ENCODE measurements at places on chromosomes 16 and 17.

GRCh38 chr17:10058921-10059683 lies 139.3 kb downstream of the GAS7 start:
- no peak for DNase-seq

DNA sequence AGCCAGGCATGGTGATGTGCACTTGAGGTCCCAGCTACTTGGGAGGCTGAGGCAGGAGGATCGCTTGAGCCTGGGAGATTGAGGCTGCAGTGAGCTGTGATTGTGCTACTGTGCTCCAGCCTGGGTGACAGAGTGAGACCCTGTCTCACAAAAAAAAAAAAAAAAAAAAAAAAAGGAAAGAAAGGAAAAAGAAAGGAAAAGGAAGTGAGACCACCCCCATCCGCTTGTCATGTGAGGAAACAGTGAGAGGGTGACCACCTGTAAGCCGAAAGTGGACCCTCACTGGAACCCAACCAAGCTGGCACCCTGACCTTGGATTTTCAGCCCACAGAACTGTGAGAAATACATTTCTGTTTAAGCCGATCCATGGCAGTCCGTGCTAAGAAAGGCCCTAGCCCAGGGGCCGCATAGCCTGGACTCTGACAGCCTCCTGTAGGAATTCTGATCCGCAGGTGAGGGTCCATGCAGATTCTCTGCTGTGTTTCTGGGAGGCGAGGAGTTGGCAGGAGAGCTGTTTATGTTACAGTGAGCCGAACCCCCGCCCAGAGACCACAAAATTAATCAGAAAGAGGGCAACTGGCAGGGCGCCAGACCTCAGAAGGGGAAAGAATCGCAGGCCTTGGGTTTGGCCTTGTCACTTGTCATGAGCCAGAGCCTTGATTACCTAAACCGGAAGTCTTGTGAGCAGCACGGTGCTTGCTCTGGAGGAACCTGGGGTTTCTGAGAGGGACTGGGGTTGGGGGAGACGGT lies 945 bp downstream of the SGSH start:
- DNase-seq, result peak; percentile 79

DNA sequence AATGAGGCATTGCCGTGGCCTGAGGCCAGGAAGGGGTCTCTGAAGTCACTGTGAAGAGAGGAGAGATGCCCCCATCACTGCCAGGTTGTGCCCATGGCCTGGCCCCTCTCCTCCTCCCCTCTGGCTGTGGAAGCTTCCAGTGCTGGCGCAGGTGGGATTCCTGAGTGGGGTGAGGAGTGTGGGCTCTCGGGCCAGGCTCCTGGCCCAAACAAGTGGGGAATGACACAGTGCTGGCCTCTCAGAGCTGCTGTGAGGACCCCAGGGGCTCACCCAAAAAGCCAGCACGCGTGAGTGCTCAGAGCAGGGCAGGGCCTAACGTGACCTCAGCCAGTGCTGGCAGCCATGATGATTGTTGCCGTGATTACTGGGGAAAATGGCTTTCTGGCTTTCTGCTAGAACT lies 53.5 kb upstream of the MTSS2 start:
- DNase-seq, result no peak

DNA sequence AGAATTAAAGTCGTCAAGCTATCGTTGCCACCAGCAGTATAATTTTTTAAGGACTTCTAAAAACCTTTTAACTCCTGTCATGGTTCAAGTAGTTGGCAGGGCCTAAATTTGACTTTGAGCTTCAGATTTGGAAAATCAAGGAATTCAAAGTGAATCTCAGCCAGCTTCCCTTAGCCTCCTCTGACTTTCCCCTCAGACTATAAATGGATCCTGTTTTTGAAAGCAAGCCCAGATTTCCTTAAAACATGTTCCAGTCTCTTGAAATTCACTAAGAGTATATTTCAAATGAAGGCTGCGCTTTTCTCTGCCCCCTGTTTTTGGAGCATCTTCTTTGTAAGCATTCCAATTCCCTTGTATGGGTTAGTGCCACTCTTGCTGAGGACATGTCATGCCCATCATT lies 101.8 kb upstream of the CDH8 start:
- no peak for DNase-seq

DNA sequence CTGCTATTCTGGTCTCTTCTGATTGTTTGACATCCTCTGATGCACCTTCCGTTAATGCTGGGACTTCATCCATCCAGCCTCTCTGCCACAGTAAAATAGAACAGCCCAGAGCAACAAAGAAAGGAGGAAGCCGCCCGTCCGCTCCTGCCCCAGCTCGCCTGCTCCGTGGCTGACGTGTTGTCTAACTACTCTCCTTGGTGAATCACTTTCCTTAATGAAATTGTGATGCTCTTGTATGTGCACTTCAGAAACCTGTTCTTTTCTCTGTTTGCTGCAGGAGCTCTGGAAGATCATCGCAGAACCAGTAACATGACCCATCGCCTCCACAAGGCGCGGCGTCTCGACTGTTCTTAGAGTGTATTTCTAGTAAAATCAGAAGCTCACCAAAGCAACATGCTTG lies 24.3 kb downstream of the METTL22 start:
- no peak for DNase-seq

DNA sequence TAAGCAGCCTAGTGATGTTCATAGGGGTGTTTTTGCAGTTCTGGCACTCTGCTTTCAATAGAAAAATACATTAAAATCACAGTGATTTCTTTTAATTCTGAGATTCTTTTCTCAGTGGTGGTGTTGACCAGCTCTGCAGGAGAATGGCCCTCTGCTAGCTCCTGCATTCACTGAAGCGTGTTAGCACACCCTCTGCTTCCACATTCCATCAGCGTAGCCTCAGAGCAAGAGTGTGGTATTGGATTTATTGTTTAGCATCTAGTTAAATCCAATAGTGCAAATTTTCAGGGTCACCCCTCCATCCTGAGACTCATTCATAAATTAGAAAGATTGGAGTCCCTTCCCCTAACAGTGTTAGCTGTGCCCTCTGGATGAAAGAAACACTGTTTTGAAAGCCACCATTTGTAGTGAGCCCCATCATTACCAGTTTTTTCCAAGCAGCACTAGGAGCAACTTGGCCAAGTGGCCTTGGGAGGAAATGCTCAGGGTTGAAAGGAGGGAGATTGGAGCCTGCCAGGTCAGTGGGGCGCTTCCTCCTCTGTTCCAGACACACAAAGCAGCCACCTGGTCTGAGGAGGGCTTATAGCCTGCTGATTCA lies 45.7 kb downstream of the B9D1 start:
- no peak for DNase-seq

- DNase-seq, result no peak
These were observed 39.0 kb downstream of the CA4 start for GRCh38 chr17:60188759-60189158.

DNA sequence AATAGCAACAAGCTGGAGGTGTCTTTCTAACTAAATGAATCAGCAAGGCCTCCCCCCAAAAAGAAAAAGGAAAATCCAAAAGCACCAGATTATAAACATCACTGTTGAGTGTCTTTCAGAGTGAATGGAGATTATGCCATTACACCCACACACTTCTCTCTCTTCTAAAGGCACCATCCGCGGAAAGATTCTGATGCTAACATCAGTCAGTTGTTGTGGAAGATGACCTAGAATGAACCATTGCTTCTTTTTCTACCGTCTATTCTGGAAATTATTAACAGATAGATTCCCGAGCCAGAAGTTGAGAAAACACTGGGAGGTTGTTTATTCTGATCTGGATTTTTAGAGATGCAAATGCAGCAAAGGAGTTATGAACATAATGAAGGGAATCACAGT lies 60.9 kb upstream of the FAM20A start:
- DNase-seq, result no peak

DNA sequence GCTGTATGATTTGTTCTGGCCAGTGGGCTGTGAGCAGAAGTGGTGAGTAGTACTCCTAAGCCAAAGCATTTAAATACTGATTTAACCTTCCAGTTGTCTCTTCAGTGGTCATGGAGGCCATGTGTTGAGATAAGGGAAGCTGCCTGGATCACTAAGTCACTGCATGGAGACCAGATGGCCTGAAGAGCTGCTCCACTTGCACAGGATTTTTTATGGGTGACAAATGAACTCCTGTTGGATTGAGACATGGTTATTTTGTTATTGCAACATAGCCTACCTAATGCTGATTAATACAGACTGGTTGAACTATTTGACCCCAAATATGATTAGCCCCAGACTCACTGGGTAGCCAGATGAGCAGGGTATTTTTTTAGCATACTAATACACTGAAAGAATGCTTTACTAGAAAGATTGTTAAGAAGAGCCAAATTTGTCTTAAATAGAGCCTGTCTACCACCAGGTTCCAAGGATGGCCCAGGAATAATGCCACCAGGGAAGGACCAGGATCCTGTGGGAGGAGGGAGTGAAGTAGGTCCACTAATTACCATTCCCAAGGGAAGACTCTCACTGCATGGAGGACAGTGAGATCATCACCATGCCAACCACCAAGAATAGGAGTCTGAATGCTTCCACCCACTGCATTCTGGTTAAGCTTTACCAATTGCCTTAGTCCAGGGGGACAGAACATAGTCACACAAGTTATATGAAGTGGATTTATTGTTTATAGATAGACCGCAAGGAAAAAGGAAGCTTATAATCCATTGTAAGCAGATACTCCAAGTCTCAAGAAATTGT lies 187.4 kb upstream of the IRX6 start:
- DNase-seq, result no peak

DNA sequence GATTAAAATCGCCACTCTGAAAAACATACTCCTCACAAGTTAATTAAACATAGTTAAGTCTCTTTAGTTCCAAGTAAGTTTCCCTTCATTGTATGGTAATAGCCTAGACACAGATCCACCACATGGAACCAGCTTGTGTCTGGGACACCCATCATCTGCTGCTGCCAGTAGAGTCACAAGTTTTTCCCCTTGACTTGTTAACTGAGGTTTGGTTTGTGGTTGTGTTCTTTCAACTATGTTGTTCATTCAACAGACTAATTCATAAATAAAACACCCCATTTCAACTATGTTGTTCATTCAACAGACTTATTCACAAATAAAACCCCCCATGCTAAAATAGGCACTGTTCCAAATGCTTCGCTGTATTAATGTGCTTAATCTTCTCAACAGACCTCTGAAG lies 24.4 kb downstream of the YWHAE start:
- no peak for DNase-seq

- no peak for DNase-seq
These were observed 8.4 kb downstream of the ACSF3 start for GRCh38 chr16:89102041-89102471.

DNA sequence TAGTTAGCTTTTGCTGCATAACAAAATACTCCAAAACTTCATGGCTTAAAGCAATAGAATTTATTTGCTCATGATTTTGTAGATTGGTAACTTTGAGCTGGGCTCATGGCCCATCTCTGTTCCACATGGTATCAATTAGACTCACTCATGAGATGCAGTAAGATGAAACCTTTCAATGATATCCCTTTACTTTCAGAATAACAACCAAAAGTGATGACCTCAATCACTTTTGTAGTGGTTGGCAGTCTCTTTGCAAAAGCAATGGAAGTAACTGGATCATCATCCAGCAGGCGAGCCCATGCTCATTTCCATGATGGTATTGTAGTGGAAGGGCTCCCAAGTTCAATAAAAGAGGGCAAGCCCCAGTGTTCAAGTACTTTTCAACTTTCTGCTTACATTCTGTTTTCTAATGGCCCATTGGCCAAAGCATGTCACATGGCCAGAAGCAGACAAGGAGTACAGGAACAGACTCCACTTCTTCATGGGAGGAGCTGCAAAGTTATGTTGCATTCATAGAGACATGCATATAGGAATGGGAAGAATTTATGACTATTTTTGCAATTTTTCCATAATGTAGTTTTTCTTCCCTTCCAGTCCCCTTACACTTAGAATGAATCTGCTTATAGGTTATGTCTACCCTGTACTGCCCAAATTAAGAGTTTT lies 41.7 kb downstream of the EFCAB5 start:
- DNase-seq, result no peak

GRCh38 chr17:19537111-19537510 lies 3.5 kb downstream of the SLC47A1 start:
- DNase-seq, result no peak

DNA sequence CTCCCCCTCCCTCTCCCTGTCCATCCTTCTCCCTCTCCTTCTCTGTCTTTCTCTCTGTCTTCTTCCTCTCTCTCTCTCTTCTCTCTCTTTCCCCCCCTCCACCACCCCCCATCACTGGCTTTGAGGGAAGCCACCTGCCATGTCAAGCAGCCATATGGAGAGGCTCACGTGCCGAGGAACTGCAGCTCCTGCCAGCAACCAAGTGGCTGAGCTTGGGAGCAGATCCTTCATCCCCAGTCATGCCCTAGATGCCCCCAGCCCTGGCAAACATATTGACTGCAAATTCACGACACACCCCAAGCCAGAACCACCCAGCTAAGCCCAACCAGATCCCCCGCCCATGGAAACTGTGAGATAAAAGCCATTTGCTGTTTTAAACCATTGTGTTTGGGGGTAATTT lies 40.9 kb upstream of the RBFOX3 start:
- DNase-seq, result no peak

DNA sequence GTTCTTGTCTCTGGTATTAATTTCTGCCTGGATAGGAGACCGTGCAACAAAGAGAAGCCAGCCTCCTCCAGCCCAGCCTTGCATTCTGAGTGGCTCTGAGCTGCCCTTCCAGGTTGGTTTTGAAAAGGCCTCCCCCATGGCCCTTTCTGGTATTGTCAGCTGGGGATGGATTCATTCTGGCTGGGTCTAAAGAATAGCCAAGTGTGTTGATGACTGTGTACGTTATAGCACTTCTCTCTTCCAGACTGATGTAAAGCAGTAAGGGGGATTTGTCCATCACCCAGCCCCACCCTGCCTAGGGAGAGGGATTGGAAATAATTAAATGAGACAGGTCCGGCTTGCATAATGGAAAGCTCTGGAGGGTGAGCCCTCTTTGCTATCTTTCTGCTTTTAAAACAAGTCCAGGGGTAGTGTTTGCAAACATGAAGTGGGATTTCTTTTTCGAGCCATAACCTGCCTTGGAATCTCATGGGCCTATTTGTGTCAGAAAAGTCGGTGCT lies 146.4 kb downstream of the MSI2 start:
- DNase-seq, result no peak

GRCh38 chr17:50919321-50920040 lies 53.3 kb upstream of the TOB1 start:
- DNase-seq, result peak; percentile 92

DNA sequence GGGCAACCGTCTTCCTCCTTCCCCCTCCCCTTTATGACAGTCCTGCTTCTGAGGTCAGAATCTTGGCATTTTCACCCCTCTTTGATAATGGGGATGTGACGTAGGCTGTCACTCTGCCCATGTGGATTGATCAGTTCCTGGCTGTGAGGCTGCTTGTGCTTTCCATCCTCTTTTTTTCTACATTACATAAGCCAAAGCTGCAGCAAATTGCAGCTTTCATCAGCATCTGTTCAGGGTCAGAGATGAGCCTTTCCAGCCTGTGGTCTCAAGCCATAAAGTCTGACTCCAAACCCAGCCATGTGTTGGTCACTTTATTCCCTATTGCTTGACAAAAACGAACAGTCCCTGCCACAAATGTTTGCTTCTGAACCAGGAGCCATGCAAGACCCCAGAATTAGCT lies 535.1 kb downstream of the CDH11 start:
- DNase-seq, result no peak

- no peak for DNase-seq
These were observed 1.9 kb upstream of the SLC46A1 start for GRCh38 chr17:28407974-28408306.

- DNase-seq, result no peak
These were observed 36.1 kb downstream of the SNX11 start for GRCh38 chr17:48143629-48144028.
